Stimulated activated CD4-positive, alpha-beta T cell treated with anti-CD3 and anti-CD28 coated beads, TNF-alpha, amount 100 ng/mL, for 1 hour (primary cell): ENCODE measurements at places on chromosomes 7 and 10.

DNA sequence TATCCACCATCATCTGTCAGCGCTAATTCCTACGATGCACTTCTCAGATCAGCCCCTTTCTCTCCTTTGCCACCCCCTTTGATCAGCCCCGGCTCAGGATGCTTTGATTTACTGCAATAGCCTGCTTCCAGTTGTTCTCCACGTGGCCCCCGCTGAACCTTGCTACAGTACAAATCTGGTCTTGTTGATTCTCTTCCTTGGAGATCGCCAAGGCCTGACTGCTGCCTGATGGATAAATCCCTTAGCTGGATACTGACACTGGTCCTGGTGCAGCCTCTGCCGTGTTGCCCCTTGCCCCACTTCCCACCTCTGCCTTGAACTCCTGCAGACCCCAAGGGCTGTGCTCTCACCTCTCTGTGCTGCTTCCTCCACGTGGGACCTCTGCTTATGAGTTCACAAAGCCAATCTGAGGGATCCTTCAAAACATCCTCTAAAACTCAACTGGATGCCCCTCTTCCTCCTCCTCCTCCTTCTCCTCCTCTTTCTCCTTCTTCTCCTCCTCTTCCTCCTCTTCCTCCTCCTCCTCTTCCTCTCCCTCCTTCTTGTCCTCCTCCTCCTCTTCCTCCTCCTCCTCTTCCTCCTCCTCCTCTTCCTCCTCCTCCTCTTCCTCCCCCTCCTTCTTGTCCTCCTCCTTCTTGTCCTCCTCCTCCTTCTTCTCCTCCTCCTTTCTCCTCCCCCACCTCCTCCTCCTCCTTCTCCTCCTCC lies 15.3 kb downstream of the PLXNA4 start:
- DNase-seq, result no peak

DNA sequence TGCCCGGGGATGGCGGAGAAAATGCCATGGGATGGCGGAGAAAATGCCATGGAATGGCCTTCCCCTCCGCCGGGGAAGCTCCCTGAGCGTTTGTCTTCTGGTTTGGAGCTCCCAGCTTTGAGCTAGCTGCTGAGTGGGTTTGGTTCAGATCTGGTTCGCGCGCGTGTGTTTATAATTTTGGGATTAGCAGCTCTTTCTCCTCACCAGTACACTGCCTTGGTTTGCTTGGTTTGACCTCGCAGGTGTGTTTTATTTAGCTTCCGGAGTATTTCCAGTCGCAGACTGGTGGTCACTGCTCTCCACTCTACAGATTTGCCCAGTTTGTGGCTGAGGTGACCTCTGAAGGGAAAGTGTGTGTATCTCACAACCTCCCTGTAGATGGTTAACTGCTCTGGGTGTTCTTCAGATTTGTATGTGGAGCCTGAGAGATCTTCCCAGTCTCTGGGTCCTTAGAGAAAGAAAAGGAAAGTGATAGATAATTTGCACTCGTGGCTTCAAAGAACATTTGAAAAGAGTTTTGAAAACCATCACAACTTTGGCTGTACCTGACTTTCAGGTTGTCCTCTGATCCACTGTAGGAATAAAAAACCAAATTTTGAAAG lies 597 bp downstream of the ZNF277 start:
- no peak for DNase-seq

DNA sequence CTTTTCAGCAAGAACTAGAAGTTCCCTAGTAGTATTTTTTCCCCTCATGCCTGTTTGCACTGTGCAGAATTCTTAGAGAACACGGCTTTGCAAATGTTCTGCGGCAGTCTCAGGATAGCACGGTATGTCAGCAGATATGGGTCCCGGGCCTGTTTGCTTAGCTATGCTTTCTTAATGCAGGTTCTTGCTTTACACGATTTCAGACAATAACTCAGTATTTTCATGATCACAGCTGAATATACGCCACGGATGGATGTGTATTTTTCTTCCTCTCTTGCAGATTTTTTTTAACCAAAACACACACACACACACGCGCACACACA lies 137.3 kb downstream of the HECW1 start:
- DNase-seq, result no peak

- DNase-seq, result no peak
These were observed 14.9 kb upstream of the COL13A1 start for GRCh38 chr10:69786791-69787190.

DNA sequence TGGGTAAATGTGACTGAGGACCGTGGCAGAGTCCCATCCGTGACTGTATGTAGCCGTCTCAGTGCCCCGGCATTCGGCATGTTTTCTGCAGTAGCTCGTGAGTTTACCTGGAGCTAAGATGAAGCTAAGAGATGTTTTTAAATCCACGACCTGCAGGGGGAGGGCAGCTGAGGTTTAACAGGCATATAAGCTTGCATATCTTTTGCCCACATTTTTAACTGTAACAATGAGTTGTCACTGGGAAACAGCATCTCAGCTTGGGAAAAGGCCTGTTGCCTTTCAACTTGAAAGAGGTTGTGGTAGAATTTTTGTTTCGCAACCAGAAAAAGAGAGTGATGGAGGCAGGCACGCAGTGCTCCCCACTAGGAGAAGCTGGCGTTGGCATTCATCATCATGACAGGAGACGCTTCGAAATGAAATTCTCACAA lies 77.7 kb downstream of the CELF2 start:
- no peak for DNase-seq

DNA sequence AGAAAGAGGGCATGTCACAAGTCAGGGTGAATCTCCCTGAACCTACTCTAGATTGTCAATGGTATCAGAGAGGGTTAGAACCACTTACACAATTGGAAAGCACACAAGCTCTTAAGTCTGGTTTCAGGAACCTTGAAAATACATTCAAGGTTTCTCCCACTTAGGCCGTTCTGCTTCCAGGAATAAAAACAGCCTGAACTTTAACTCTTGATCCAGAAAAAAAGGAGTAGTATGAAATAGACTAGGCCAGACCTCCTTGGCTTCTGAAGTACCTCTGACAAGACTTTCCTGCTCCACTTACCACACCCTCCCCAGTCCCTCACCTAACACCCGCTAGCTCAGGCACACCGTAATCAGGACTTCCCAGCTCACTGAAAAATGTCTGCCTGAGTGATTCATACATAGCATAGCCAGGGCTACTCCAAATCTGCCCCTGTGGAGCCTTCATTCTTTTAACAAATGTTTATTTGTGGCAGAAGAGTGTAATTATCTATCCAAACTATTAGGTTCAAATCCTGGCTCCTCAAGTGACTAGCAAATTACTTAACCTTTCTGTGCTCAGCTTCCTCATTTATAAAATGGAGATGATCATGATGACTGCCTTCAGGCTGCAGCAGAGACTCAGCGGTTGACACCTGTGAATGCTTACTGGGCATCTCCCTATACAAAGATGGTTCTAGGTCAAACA lies 30.3 kb upstream of the IL6 start:
- no peak for DNase-seq

- no peak for DNase-seq
These were observed 86.7 kb downstream of the AVL9 start for GRCh38 chr7:32582036-32582435.

GRCh38 chr10:37643187-37643586 lies 214.2 kb downstream of the ZNF248 start:
- no peak for DNase-seq

- DNase-seq, result no peak
These were observed 19.3 kb downstream of the IL15RA start for GRCh38 chr10:5958077-5958476.

GRCh38 chr7:92547579-92547978 lies 19.0 kb downstream of the RBM48 start:
- DNase-seq, result no peak

DNA sequence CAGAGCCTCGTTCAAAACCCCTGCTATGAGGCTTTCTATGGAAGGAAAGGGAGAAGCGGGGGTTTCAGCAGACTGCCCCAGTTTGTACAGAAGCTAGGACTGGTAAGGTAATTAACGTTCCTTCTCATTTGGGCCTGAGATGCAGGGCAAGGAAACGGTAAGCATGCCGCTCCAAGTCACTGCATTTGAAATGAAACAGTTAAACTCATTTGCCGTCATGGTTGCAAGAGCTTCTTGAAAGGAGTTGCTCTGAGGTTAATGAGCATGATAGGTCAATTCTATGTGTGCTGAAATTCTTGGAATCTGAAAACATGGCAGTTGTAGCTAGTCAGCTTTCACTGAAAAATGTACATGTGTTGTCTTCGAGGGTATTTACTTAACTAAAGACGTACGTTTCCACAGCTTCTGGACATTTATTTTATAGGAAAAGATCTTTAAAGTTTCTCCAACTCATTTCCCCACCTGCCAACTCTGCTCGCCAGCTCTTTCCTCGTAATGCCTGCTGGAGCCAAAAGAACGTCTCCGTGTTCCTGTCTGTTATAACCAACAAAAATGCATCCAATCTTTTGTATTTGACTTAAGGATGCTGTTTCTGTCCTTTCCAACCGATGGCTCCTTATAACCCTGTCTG lies 73.3 kb downstream of the ADAM12 start:
- DNase-seq, result no peak

DNA sequence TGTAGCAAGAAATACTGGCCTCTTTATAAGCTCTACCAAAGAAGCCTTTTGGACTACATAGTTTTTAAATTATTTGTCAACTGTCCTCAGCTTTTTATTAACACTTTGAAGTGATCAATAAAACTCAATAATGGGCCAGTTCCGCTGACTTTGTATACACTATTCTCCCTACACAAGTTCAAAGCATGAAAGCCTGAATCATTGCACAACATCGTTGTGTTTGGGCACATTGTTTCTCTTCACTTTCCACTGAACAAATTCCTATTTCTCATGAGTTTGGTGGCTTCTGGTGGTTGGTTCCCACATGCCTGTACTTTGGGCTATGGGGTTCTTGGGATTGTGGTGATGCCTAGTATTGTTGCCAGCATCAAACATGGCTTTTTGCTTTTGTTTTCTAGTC lies 561.8 kb upstream of the LRRN3 start:
- DNase-seq, result no peak

DNA sequence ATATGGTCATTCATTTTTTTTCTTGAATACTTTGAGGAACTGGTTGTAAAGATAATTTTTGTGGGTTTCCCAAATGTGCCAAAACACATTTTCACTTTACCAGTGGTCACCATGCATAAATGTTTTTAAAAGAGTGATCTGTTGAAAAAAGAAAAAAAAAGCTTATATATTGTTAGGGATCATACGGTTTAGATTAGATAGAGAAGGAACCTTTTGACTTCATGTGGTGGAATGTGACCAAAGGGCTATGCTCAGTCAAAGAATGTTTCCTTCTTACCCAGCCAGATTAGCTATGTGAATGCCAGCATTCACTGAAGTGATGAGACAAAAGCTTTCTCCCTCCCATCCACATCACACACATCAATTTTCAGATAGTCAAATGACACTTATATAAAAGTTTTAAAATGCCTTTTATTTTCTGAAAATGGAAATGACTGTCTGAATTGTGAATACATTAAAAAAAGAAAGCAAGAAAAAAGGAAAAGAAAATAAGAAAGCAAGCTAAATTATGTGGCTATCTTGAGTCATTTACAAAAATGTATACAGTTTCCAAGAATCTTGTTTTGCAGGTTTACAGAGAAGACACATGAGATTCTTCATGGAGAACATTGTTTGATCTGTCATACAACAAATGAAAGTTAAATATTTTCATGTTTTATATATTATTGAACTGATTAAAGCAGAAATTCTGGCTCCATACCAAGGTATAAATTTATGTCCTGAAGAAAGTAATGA lies 8.6 kb upstream of the CPED1 start:
- DNase-seq, result no peak

DNA sequence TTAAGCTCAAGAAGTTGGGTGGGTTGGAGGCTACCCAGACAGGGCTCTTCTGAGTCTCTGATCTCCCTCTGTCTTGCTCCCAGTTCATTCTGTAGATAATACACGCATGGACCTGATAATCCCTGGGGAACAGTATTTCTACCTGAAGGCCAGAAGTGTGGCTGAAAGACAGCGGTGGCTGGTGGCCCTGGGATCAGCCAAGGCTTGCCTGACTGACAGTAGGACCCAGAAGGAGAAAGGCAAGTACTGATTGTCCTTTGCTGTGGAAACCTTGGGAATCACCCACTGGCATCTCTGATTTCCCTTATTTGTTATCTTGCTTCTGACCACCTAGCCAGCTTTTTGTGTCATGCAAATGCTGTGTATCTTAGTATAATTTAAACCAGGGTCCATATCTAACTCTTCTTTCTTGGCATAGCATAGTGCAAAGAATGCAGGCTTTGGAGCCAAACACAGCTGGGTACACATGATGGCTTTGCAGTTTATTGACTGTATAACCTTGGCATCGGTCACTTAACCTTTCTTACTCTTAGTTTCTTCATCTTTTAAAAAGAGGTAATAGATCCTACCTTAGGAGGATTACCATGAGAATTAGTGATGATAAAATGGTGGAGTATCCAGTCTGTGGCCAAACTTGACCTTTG lies 18.0 kb downstream of the PLEKHA8 start:
- DNase-seq, result no peak

DNA sequence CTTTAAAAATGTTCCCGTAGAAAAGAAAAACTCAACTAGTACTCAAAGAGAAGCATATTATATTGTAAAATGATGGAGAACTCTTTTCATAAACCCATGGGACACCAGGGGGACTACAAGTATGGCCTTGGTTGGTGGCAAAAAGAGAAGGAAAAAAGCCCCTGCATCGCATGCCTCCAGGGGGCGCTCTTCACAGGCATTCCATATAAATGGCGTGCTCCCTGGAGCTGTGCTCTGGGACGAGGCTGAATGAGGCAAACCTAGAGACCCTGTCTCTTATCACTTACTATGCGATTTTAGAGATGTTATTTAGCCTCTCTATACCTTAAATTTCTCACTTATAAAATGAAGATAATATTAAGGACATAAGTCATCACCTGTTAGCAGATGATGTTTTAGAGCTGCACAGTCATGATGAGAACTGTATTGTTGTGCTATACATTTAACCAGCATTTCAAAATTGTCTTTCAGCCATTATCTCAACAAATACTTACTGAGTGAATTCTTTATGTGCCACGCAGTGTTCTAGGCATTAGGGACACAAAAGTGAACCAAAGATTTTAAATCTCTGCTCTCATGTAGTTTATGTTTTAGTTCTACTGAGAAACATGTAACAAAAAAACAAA lies 105.8 kb downstream of the ARHGAP21 start:
- peak; percentile 29 for DNase-seq
